ENCODE measurements at places on chromosomes 3 and 15.

DNA sequence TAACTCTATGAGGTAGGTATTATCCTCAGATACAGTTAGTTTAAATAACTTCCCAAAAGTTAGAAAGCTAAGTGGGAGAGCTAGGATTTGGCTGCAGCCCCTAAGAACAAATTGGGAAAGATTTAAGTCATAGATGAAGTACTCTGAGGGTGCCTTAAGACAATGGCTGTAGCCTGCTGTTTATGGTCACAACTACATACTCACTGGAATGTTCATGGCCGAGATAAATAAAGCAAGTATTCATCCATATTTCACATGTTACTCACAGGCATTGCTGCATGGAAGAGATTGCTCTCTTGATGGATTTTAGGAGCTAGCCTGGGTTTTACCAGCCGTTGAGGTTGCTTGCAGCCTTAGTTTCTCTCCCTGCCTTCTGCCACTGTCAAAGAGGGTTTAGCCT lies 145.0 kb downstream of the CMSS1 start:
- no peak for DNase-seq

- DNase-seq: no peak
Observed at GRCh38 chr15:52289629-52290081, 5.9 kb downstream of the MYO5C start.

GRCh38 chr3:48215876-48216275 lies 7.4 kb upstream of the CAMP start:
- no peak for DNase-seq

GRCh38 chr15:72227192-72227586 lies 3.8 kb downstream of the PKM start:
- DNase-seq: peak; percentile 71

Measured in inflammatory macrophage treated with lipopolysaccharide for 1 hour (primary cell).